ENCODE measurements at places on chromosomes 12 and 14.

DNA sequence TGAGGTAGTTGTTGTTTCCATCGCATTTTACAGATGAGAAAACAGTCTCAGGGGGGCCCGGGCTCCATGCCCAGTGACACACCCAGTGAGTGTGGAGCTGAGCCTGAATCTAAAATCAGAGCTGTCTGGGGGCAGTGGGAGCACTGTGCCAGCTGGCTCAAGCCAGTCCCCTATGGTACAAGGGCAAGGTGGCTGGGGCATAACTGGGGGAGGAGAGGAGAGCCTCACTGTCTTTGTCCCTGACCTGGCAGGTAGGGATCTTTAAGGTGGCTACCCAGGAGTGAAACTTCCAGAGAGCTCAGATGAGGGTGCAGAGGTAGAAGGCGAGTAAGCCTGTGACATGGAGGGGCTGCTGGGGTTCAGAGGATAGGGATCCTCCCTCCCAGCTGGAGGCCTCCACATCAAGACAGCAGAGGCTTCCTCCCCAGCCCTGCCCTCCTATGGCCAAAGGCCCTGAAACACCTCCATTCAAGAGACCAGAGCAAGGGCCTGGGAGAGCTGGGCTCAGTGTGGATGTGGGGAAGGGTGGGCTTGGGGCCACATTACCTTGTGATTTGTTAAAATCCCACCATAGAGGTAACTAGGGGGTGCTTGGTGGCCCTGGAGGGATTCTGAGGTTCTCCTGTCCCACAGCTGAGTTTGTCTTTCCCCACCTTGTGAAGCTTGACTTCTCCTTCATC lies 33.1 kb downstream of the ASCL4 start:
- no peak overlapping the region for H3K4me3 ChIP-seq
- H3K27me3 ChIP-seq: peaks cover 9% of the 10 kb centered on the region
- no peak for DNase-seq
- H3K36me3 ChIP-seq: no peaks in the 10 kb centered on the region
- H3K4me1 ChIP-seq: no peaks in the 10 kb centered on the region

- H3K27me3 ChIP-seq: no peaks in the 10 kb centered on the region
- no peaks in the 10 kb centered on the region for H3K4me1 ChIP-seq
- peaks cover 46% of the 10 kb centered on the region for H3K36me3 ChIP-seq
Observed at GRCh38 chr12:132131229-132131628, 12.9 kb downstream of the DDX51 start.

GRCh38 chr14:105021656-105022275 lies 883 bp upstream of the CDCA4 start:
- H3K4me1 ChIP-seq: peaks cover 40% of the 10 kb centered on the region
- H3K27ac ChIP-seq: peak overlapping the region; percentile 98
- H3K36me3 ChIP-seq: no peaks in the 10 kb centered on the region
- peaks cover 2% of the 10 kb centered on the region for H3K27me3 ChIP-seq
- H3K4me3 ChIP-seq: peak overlapping the region; percentile 82

- no peak overlapping the region for H3K4me3 ChIP-seq
- no peaks in the 10 kb centered on the region for H3K36me3 ChIP-seq
- no peaks in the 10 kb centered on the region for H3K4me1 ChIP-seq
- H3K27ac ChIP-seq: no peak overlapping the region
- no peaks in the 10 kb centered on the region for H3K27me3 ChIP-seq
Observed at GRCh38 chr12:41634091-41634490, 446.0 kb downstream of the PDZRN4 start.

- H3K36me3 ChIP-seq: no peaks in the 10 kb centered on the region
- H3K27ac ChIP-seq: no peak overlapping the region
- H3K27me3 ChIP-seq: no peaks in the 10 kb centered on the region
Observed at GRCh38 chr12:68122236-68122920, 37.2 kb downstream of the IFNG start.

DNA sequence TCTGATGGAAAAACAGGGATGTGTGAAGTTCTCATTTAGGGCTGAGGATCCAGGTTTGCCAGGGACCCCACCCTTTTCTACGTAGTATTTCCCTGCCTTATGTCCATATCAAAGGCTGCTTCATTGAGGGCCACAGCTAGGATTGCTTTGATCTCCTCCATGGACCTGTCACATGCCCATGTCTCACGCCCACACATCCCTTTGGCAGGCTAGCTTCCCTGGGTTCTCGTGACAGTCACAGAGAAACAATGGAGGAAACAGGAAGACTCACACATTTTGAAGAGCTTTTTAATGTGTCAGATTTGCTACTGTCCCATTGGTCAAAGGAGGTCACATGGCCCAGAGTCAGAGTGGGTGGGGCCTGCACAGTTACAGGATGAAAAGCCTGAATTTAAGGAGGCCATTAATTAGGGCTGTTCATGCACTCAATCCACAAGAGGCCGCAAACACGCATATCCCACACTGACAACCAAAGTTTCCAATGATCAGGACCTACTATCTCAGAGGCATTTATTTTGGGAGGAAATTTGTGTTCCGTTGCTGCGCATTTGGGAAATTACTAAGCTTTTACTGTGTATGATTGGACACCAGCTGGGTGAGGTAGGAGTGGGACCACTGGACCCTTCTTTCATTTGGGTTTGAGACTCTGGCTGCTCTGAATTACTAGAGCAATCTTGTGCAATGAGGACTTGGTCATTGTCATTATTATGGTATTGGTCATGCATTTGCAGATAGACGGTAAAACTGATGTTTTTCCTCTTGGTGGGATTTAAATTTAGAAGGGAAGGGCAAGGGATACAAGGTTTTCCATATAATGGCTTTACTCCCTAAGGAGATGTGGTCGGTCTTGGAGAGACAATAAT lies 266.2 kb downstream of the KTN1 start:
- H3K4me3 ChIP-seq: no peak overlapping the region
- peaks cover 12% of the 10 kb centered on the region for H3K27me3 ChIP-seq
- no peak overlapping the region for H3K27ac ChIP-seq

DNA sequence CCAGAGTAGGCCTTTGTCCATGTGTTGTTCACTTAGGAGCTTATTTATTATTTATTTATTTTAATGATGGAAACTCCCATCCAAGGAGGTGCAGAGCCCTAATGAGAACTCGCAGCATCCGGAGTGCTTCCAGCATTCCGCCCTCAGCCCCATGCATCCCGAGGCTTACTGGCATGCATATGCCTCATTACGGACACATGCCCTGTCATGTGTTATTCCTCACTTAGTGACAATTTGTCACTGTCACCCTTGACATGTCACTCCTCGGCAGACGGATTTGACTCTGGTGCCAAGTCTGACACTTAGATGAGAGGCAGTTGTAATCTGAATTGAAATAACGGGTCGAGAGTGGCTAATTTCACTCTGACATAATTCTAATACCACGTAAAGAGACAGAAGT lies 132.8 kb downstream of the VRK1 start:
- no peak for DNase-seq
- H3K4me3 ChIP-seq: no peak overlapping the region
- H3K4me1 ChIP-seq: no peaks in the 10 kb centered on the region
- H3K36me3 ChIP-seq: no peaks in the 10 kb centered on the region
- peaks cover 1% of the 10 kb centered on the region for H3K27me3 ChIP-seq

DNA sequence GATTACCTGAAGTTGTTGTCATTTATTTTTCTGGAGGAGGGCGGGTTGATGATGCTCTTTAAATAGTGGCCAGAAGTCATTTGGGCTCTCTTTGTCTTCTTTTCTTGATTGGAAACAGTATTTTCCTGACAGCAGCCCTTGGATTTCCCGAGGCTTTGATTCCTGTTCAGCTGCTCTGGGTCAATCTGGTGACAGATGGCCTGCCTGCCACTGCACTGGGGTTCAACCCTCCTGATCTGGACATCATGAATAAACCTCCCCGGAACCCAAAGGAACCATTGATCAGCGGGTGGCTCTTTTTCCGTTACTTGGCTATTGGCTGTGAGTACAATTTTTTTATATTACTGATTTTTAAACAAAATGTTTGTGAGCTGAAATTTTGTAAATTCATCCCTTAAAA lies 60.4 kb downstream of the ANAPC7 start:
- H3K4me1 ChIP-seq: peaks cover 3% of the 10 kb centered on the region
- H3K36me3 ChIP-seq: peaks cover 70% of the 10 kb centered on the region
- no peaks in the 10 kb centered on the region for H3K27me3 ChIP-seq
- no peak overlapping the region for H3K4me3 ChIP-seq
- DNase-seq: peak; percentile 25

GRCh38 chr12:82765971-82766705 lies 79.4 kb downstream of the TMTC2 start:
- no peak for DNase-seq
- no peak overlapping the region for H3K4me3 ChIP-seq
- H3K36me3 ChIP-seq: peaks cover 2% of the 10 kb centered on the region
- H3K27me3 ChIP-seq: no peaks in the 10 kb centered on the region
- peaks cover 9% of the 10 kb centered on the region for H3K4me1 ChIP-seq

DNA sequence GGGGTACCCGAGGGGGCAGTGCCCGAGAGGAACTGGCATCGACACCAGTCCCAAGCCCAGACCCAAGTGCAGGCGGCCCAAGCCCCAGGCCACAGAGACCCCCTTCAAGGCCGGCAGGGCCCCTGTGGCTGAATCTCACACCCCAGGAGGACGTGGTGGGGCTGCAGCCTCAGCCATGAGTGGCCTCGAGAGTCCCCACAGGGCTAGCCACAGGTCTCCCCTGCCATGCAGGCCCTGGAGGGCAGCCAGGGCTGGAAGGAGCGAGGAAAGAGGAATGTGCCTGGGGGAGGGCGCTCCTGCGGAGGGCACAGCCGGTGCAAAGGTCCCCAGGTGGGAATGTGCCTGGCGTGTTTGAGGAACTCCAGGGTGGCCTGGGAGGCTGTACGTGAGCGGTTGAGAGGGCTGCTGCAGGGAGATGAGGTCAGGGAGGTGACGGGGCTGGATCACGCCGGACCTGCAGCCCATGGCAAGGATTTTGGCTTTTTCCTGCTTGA lies 86.1 kb downstream of the NCOR2 start:
- peaks cover 20% of the 10 kb centered on the region for H3K4me1 ChIP-seq
- peak overlapping the region; percentile 66 for H3K27ac ChIP-seq
- peaks cover 34% of the 10 kb centered on the region for H3K36me3 ChIP-seq
- no peaks in the 10 kb centered on the region for H3K27me3 ChIP-seq

GRCh38 chr12:92905811-92906554 lies 23.1 kb downstream of the EEA1 start:
- H3K4me3 ChIP-seq: no peak overlapping the region
- no peaks in the 10 kb centered on the region for H3K4me1 ChIP-seq
- no peaks in the 10 kb centered on the region for H3K27me3 ChIP-seq
- no peak for DNase-seq
- H3K36me3 ChIP-seq: peaks cover 15% of the 10 kb centered on the region
- no peak overlapping the region for H3K27ac ChIP-seq

GRCh38 chr12:69385038-69385437 lies 25.5 kb downstream of the YEATS4 start:
- peak overlapping the region; percentile 39 for H3K27ac ChIP-seq
- no peak overlapping the region for H3K4me3 ChIP-seq
- no peaks in the 10 kb centered on the region for H3K27me3 ChIP-seq
- peaks cover 16% of the 10 kb centered on the region for H3K36me3 ChIP-seq
- no peak for DNase-seq
- peaks cover 16% of the 10 kb centered on the region for H3K4me1 ChIP-seq

Data from mesothelial cell of epicardium (in vitro differentiated cells).